ENCODE measurements at places on chromosomes 2 and 18. TPM values are rescaled to one million over a fixed set of nuclear protein-coding genes. Genes with fewer than 3 reads are reported as not detected.

PLEK gene
- total RNA-seq = 0.86 TPM

AQP12B gene
- not detected for total RNA-seq

STARD6 gene
- not detected for total RNA-seq

COA5 gene
- total RNA-seq = 18.5 TPM
